ENCODE measurements at places on chromosomes 4 and X.

DNA sequence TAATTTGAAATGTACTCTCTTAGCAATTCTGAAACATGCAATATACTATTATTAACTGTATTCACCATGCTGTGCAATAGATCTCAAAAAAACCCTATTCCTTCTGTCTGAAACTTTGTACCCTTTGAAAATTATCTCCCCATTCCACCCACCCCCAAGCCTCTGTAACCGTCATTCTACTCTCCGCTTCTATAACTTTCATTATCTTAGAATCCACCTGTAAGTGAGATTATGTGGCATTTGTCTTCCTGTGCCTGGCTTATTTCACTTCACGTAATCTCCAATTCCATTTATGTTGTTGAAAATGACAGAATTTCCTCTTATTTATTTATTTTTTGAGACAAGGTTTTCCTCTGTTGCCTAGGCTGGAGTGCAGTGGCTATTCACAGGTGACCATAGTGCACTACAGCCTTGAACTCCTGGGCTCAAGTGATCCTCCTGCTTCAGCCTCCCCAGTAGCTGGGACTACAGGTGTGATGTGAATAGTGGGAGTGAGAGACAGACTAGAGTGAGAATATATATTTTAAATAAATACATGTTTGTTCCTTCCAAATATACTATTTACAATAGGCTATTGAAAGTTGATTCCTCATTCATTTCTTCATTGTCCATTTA, 30.5 kb downstream of the VSIG4 start:
- no peak for DNase-seq

DNA sequence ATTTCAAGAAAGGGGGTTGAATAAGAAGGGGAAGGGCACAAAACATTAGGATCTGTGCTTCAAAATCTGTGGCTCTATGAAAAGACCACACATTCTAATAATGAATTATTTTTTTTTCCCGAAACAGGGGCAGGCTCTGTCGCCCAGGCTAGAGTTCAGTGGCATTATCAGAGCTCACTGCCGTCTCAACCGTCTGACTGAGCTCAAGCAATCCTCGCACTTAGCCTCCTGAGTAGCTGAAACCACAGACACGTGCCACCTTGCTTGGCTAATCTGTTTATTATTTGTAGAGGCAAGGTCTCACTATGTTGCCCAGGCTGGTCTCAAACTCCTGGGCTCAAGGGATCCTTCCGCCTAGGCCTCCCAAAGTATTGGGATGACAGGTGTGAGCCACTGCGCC, 33.4 kb downstream of the ACSL1 start:
- no peak for DNase-seq

GRCh38 chr4:101292214-101292613, 55.1 kb downstream of the PPP3CA start:
- DNase-seq: no peak

- no peak for DNase-seq
Measured at GRCh38 chrX:7711167-7711566, 131.8 kb upstream of the VCX start.

- no peak for DNase-seq
Measured at GRCh38 chr4:128582427-128582870, 227.1 kb upstream of the JADE1 start.

DNA sequence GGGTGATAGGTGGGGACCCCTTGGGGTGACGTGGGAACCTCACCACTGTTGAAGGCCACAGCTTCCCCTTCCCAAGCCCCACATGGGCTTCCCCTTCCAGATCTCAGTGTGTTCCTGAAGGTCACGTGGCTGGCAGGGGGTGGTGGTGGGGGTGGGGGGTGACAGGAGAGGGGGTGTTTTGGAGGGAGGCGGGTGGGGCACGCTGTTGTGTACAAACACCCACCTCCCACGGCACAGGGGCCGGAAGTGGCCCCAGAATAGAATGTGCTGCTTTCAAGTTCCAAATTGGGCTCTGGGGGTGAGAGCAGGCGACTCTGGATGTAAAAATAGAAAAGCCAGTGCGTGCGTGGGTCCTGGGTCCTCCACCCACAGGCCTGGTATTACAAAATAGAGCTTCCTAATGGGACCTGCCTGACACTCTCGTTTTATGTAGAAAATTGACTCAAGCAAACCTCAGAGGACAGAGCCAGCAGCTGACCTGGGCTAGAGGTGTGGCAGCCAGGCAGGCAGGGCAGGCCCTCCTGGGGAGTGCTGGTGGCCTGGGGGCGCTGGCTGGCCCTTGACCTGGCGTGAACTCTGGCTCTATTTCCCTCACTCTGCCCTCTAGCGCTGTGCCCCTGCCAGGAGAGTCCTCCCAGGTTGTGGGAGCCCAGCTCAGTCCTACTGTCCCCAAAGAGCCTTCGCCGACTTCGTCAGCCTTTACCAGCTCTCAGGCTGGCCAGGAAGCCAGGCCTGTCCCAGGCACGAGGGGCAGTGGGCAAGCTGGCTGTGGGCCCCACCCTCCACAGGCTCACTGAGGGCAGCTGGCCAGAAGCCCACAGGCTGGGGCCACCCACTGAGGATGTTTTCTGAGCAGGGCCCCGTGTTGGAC, 5.4 kb upstream of the SH3BP2 start:
- no peak for DNase-seq

DNA sequence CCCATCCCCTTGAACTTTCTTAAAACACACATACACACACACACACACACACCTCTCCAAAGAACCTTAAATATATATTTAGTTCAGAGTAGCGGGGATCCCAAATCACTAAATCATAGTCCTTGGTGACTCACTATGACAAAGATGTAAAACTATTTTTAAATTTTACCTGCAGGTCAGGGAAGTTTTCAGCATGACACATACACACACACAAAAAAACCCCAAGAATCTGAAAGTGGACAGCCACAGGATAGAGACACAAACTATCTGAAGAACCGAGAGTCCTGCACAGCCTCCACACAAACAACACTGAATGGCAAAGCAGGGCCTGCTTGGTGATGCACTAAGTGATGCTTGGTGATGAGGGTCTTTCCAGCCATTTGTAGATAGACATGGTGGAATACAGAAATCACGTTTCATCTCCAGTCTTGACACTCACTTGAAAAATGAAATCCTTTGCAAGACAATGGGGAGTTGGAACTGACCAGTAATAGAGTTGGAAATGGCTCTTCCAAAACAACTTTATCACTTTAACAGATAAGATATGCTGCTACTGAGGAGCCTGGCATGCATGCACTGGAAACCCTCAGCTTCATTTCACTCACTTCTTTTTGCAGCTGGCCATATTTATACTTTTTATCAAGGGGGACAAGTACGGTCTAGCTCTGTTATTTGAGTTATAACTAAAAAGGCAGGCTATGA, 307.3 kb downstream of the RAPGEF2 start:
- no peak for DNase-seq

DNA sequence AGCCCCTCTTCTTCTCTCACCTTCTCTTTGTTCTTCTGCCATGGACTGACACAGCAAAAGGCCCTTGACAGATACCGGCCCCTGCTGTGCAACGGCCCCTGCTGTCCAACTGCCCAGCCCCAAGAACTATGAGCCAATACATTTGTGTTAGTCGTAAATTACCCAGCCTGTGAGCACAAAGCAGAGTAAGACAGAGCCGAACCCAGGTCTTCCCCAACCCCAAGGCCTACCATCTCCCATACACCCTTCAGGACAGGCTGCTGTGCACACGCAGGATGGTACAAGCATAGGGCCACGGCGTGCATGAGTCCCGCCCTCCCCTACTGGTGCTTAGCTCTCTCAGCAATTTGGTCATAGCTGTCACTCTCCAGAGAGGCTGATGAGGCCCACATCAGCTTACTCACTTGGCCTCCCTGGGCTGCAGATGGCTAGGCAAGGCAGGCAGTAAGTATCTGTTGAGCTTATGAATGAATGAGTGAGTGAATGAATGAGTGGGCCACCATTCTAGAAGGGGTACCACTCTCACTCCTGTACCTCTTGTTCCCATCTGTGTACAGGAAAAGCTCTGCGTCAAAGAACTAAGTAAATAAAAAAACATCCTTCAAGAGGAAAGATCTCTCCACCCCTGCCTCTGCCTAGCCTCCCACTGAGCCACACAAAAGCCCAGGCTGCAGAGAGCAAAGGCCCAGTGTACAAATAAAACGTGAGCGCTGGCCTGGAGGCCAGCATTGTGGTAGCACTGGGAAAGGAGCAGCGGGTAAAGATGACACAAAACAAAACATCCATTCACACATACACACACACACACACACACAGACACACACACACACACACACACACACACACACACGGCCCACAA, 13.9 kb downstream of the WDR1 start:
- no peak for DNase-seq

DNA sequence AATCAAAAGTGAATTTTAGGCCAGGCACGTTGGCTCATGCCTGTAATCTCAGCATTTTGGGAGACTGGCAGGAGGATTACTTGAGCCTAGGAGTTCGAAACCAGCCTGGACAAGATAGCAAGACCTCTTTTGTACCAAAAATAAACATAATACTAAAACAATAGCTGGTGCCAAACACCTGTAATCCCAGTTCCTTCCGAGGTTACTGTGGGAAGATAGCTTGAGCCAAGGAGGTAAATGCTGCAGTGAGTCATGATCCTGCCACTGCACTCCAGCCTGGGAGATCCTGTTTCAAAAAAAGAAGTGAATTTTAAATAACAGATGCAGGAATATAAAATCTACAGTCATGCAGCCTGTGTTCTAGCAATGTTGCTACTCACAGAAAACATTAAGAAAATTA, 488.3 kb downstream of the PPARGC1A start:
- DNase-seq: no peak

DNA sequence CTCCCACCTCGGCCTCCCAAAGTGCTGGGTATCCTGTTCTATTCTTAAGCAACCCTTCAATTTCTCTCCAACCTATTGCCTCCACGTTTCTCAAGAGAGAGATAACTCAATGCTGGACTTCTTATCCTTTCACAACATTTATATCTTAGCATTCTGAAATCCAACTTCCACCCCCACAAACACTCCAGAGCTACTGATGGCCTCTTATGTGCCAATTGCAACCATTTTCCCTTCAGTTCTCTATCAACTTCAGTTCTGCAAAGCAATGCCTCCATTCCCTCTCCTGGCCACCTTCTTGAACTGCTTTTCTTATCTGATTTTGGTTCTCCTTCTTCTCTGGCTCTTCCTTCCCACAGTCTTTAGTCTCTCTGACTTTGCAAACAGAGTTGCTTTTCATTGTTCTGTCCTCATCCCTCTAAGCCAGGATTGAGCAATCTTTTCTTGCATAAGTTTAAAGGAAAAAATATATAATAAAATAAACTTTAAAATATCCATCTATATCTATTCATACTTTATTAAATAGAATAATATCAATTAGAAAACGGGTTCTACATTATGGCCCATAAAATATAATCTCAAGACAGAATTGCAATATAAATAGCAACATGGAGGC, 3.6 kb upstream of the STBD1 start:
- DNase-seq: no peak

DNA sequence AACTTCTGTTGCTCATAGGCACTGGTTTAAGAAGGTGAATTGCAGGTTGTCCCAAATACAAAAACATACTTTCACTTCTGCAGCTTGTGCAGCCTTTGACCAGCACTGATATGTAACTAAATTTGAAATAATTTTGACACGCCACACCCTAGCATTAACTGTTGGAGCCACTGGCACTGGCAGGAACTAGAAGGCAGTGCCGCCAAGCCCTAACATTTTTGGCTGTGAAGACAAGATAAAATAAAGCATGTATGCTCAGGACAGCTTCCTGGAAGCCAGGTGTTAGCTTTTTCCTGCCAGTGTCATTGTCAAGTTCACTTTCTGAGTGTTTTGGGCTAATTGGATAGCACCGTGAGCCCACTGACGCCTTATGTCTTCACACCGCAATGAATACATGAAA, 65.3 kb upstream of the FBXW7 start:
- DNase-seq: no peak

DNA sequence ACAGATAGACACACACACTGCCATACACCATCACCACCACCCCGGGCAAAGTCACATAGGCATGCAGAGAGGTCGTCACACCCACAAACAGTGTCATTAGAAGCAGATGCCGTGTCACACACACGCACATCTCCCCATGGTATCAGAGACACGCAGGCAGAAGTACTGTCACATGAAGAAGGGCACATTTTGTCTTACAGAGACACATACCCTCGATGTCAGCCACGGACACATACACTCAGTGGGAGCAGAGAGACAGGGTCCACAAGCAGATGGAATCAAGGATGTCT, 3.3 kb downstream of the NALF2 start:
- DNase-seq: no peak

DNA sequence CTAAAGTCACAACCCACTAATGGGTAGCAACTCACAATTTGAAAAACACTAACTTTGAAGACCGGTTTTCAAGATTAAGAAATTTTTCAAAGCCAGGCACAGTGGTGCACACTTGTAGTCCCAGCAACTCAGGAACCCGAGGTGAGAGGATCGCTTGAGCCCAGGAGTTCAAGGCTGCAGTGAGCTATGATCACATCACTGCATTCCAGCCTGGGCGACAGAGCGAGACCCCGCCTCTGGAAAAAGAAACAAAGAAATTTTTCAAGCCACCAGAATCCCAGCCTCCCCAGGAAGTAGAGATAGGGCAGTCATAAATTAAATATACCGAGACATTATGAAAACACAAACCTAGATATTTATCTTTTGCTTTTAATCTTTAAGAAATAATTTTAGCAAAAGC, 13.0 kb downstream of the SMARCA1 start:
- DNase-seq: no peak

GRCh38 chr4:147843162-147843561, 111.3 kb downstream of the ARHGAP10 start:
- DNase-seq: peak; percentile 42

GRCh38 chr4:55834086-55834795, 14.7 kb downstream of the EXOC1L start:
- no peak for DNase-seq

GRCh38 chr4:56844802-56845580, 23.5 kb upstream of the SPINK2 start:
- DNase-seq: no peak

Measured in LoVo (cell line).